Iris pigment epithelial cell (primary cell): ENCODE measurements at places on chromosomes 12 and 14.

DNA sequence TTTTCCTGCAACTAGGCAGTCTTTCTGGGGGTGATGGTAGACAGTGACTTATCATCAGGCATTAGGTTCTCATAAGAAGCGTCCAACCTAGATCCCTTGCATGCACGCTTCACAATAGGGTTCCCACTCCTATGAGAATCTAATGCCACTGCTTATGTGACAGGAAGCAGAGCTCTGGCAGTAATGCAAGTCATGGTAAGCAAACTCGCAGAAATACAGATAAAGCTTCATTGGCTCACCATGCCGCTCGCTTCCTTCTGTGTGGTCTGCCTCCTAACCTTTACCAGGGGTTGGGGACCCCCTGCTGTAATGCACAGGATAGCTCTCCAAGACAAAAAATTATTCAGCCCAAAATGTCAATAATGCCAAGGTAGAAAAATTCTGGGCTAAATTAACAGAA lies 864.2 kb downstream of the TRHDE start:
- no peak for DNase-seq

- no peak for DNase-seq
These were observed 28.7 kb downstream of the ZFYVE26 start for GRCh38 chr14:67787673-67788072.

- no peak for DNase-seq
These were observed 78.8 kb downstream of the FGD4 start for GRCh38 chr12:32478166-32478565.

GRCh38 chr14:92624764-92625163 lies 111.2 kb downstream of the RIN3 start:
- no peak for DNase-seq

DNA sequence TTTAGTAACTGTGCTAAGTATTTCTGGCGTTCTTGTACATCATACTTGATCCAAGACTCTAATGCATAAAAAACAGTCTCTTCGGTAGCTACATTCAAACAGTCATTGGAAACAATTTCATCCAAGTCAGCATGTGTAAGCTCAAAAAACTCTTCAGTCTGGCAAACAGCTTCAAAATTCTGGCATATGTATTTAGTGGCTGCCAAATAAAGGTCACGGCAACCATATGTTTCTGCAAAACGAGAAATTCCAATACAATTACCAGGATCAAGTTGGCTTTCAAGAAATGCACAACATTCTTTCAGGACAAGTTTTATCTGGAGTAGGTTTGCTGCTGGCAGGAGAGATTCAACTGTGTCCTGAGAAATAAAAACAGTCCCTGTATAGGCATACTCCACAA lies 16.5 kb downstream of the KLHL28 start:
- DNase-seq, result peak; percentile 88

DNA sequence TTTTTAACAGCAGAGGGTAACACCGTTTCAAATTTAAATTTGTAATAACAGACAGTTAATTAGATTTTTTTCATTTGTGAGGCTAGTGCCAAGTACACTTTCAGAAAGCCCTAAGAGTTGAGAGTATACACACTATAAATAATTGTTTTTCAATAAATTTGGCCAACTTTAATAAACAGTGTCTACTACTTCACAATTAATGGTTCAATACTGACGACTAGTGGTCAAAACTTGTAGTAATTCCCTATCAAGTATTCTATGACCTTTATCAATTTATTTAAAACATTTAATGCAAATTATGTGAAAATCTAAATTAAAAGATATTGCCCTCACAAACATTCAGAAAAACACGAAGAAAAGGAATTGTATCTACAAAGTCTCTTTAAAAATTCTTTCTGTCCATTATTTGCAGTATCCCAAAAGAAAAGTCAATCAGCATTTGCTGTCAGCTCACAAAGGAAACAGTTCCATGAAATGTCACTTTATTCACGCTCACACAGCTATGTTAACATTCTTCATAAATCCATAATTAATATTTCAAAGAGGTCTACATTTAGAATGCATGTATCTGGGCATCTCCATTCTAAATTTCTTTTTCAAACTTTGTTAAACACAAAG lies 91.2 kb downstream of the CEP128 start:
- DNase-seq, result peak; percentile 55

DNA sequence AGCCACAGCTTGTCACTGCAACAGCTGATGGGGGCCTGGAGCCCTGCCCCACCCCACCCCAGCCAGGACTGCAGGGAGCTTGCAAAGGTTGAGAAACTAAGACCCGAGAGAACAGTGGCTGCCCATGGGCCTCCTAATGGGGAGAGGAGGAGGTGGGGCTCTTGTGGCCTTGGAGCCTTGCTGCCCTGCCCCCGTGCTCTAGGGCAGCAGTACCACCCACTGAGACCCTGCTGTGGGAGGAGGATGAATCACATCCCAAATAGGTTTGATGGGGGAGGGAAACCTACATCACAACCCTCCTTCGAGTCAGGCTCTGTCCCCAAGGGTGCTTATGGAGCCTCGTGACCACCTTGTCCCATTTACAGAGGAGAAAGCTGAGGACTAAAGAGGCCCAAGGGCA lies 15.9 kb downstream of the HHIPL1 start:
- no peak for DNase-seq

- peak; percentile 27 for DNase-seq
These were observed 37.2 kb downstream of the LRP6 start for GRCh38 chr12:12229556-12230092.

DNA sequence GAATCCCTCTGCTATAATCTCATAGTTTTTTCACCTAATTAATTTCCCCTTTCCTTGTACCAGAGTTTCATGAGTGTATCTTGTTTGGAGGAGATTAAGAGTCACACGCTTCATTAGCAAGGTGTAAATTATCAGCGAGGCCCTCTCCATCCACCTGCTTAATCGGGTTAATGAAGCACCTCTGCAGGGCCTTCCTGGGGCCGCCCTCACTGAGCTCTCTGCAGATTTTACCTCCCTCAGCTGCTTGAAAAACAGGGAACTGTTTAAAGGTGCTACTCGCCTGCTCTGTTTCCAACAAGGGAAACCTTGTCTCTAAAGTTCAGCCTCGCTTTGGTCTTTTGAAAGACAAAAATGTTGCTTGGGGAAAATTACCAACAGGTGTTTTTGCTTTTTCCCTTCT lies 35.8 kb downstream of the OTX2 start:
- no peak for DNase-seq

DNA sequence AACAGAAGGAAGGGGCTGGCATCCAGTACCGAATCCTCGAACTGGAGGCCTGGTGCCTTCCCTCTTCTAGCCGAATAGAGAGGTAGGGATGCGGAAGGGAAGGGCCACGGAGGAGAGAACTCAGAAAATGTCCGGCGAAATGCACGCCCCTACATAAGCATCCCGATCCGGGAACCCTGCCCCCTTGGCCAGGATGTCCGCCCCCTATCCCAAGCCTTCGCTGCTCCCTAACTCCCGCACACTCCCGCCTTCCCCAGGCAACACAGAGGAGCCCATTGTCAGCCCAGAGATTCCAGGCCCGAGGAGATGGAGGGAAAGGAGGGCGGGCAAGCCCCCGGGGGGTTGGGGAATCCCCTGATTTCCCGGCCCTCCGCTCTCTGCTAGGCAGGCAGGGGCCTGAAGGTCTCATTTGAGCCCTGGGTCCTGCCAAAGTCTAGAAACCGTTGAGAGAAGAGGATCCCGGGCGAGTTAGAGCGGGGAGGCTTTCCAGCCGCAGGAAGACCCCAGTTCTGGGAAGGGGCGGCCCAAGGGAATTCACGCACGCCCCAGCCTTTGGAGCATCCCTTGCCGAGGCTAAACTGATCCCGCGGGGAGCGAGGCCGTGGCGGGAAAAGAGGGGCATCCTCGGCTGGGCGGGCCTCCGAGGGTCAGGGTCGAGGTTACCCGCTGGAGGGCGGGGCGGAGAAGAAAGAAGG lies 569 bp upstream of the ARHGEF40 start:
- DNase-seq, result no peak

- DNase-seq, result no peak
These were observed 1375.2 kb upstream of the TMEM132C start for GRCh38 chr12:126891789-126892188.

DNA sequence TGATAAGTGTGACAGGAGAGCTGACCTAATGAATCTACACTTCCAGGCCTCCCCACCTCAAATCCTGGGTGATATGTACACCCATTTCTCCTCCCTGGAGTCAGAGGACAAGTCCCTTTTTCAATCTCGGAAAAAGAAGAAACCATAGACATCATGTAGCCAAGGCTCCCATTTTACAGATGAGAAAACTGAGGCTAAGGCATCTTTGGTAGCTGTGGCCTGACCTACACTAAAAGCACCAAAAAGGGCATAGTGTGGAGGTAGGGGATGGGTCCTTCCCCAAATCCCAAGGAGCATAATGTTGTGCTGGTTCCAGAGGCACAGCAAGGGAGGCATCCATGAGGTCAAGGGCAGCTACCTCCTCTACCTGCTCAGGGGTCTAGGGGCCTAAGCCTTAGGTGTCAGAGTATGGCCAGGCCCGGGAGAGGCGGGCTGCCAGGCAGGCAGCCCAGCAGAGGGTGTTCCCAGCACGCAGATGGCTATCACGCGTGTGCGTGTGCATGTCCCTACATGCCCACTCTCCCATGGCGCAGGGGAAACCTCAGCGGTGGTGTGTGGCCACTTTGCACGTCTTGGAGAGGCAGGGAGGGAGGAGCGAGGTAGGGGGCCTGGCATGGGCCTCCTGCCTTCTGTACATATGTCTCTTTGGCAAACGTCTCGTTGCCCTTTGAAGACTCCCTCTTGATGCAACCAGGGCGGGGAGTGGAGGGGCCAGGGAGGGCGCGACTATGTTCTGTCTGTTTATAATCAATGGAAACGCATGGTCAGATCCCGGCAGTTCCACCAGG lies 2.5 kb downstream of the PGF start:
- no peak for DNase-seq
